ENCODE measurements at places on chromosomes 7 and 10. TPM values are rescaled to one million over a fixed set of nuclear protein-coding genes. Genes with fewer than 3 reads are reported as not detected.

- DNase-seq: no peak
These were observed 45.2 kb upstream of the TMEM213 start for GRCh38 chr7:138752518-138753149.

- no peak for DNase-seq
These were observed 53.9 kb downstream of the TFEC start for GRCh38 chr7:115976651-115977050.

GRCh38 chr7:30285067-30285535 is 704 bp downstream of the ZNRF2 start:
- DNase-seq: no peak

DNA sequence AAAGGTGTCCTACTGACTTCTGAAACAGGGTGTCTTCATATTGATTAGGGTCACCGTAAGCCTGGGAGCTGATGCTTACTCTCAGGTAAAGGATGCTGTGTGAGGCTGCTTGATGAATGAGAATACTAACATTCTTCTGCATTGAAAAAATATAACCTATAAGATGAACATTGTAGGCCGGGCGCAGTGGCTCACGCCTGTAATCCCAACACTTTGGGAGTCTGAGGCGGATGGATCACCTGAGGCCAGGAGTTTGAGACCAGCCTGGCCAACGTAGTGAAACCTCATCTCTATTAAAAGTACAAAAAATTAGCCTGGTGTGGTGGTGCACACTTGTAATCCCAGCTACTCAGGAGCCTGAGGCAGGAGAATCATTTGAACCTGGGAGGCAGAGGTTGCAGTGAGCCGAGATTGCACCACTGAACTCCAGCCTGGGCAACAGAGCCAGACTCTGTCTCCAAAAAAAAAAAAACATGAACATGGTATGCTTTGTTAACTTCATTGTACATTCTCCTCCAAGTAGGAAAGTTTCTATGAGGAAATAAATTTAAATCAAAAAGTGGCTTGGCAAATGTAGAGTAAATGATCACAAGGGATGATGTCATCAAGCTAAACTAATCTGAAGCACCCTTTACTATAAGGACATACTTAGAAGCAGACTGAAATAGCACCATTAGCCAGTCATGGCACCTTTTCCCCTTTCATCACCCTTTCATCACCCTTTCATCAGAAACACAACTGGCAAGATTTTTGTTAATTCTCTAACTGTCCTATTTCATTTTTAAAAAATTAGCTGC is 1.5 kb upstream of the BRAF start:
- DNase-seq: no peak

The PLAC9 gene
- 40.2 TPM for total RNA-seq

The NUP205 gene
- total RNA-seq: 35.5 TPM

DNA sequence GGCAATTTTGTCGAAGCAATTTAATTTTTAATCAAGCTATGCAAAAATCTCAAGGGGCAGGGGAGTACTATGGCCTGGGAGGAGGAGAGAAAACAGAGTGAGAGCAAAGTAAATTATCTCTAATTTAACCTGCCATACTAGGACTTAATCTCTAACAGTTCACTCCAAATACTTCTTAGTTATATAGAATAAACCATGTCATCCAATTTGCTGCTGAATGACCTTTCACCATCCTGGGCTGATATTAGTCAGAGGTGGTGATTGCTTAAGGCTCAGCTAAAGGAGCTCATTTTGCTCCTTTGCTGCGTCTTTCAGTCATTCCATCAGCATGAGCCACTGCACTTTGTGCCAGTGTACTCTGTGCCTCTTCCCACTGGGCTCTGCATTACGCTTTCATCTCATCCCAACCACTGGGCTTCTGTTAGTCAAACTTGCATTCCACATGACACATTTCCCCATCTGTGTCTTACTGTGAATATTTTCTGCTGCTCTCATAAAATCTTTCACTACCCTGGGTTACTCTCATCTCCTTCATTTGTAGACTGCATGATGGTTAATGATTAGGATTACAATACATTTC is 84.3 kb downstream of the CD36 start:
- peak; percentile 40 for DNase-seq

The RET gene
- 9.3 TPM for total RNA-seq

DNA sequence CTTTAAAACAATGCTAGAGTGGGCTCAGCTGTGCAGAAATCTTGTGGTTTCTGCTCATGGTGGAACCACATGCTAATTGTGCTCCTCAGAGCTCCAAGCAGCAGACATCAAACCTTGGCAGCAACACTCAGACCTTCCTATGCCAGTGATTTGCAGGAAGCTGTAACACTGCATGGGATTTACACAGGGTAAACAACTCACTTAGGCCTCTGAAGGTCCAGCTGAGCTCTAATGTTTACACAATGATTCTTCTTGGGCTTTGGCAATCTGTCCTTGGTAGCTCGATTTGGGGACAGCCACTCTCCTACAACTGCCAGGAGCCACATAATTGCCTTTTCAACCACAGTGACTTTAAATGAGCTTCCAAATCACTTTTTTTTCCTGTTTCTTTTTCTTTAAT is 97.7 kb upstream of the PDLIM1 start:
- no peak for DNase-seq

GRCh38 chr7:47979832-47980181 is 392 bp upstream of the HUS1 start:
- DNase-seq: no peak

The NPY4R gene
- total RNA-seq: 0.10 TPM

DNA sequence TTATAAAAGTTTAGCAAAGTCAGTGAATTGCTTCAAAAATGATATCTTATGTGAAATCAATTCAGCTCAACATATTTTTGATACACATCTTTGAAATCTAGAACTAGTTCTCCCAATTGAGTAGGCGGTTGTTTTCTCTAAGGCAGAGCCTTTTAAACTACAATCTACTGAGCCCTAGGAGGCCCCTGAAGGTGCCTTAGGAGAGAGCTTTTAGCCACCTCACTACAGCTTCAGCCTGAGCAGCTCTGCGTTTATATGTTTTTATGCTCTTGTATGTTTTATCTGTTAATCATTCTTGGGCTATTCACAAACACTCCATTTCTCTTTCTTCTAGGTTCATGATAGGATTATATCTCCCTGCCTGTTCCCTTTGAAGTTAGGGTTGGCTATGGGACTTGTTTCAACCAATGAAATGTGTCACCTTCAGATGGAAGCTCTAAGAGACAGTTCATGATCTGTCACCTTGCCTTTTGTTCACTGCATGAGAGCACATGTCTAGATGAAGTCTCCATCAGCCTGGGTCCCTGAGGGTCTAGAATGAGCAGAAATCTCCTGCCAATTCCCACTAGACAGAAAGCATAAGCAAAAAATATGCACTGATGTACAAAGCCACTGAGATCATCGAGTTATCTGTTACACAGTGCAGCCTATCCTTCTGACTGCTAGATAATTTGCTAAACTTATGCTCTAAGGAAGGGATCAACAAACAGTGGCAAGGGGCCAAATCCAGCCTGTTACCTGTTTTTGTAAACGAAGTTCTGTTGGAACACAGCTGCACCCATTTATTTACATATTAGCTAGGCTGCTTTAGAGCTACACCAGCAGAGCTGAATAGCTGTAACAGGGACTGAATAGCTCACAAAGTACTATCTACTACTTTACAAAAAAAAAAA is 128.5 kb upstream of the CDK1 start:
- no peak for DNase-seq

DNA sequence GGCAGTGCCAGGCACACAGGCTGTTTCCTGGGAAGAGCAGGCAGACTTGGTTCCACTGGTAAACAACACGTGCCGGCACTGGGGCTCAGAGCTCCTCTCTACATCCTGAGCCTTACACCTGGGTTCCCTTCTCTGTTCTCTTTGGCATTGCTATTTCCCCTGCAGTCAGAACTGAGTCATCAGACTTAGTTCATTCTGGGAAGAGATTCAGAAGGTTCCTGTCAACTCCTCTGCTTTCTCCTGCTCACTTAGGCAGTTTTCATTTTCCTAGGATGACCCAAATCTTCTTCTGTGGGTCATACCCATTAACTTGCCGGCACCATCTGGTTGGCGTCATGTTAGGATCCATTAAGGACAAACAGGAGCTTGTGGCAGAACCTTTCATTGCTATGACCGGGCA is 33.4 kb upstream of the LRRC18 start:
- DNase-seq: no peak

- peak; percentile 24 for DNase-seq
These were observed 13.9 kb downstream of the VCL start for GRCh38 chr10:74011770-74012169.

DNA sequence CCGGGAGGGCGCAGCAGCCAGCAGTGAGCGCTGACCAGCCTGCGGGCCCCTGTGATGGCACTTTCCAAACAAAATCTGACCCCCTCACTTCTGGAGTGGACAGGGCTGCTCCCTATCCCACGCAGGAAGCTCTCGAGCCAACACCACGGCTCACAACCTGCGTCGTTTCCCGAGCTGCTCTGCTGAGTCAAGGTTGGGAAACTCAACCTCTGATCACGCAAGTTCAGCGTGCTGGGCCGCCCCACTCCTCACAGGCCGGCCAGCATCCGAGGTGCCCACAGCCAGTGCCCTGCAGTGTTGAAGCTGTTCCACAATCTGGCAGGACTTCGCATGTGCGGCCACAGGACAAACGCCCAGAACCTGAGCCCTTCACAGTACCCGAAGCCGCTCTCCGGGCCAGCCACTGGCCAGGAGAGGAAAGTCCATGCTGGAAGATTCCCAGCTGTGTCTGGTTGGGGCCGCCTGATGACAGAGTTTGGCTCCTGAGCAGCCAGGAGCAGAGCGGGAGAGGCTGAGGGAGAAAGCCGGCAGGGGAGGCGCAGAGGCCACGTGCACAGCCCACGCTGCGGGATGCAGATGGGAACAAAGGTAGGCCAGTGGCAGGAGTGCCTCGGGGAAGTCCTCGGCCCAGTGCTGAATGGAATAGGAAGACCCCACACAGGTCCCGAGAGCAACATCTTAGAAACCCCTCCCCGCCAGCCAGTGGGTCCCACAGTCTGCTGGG is 263.3 kb upstream of the TCERG1L start:
- DNase-seq: no peak

The SPDYE9 gene
- 0.10 TPM for total RNA-seq

DNA sequence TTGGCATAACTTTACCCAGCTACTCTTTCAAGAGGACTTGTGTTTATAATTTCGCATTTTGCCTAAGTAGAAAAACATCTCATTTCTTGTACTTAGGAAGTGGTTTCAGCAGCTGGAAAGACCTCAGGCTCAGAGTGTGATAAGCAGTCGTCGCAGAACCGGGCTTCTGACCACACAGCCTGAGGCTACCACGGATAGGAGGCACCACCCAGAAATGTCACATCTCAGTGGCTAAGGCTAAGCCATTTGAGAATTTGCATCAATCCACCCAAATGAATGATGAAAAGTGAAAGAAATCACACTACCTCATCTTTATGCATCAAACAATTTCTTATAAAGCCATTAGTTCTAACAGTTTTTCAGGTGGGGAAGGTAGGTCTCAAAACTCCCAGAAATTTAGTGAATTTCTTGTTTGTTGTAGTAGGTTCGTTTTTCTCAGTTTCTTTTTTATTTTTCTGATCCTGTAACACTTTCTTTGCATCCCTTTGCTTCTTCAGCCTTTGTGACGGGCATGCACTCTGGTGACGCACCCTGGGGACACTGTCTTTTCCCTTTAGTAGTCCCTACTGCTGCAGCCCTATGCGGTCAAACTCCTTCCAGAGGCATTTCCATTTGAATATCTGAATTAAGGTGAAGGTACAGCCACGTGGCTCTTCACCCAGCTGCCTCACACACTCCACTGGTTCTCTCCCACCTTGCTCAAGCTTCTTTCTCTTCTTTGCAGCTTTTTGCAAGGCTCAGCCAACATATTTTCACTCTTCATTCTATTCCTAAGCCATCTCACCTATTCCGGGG is 68.5 kb downstream of the MAP3K8 start:
- DNase-seq: no peak

GRCh38 chr7:128024151-128024550 is 7.1 kb downstream of the LRRC4 start:
- DNase-seq: no peak

DNA sequence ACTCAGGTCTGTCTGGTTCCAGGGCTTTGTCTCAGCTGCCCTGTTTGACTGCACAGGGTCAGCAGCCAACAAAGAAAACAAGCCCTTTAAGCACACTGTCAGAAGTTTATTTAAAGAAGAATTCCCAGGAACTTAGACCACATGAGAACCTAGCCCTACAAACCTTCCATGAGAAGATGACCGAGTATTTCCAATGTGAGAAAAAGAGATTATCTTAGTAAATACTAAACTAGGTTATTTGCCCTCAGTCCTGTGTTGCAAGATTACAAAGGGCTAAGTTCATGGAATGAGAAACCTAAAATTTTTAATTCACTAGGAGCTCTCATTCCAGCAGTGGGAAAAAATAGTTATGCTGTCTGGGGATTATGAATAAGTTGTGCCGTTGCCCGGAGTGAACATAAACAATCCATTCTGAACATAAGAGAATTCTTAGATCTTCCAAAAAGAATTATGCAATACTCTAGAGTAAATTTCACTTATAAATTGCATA is 46.7 kb downstream of the NOC3L start:
- peak; percentile 90 for DNase-seq

- DNase-seq: no peak
These were observed 2.6 kb downstream of the NPTX2 start for GRCh38 chr7:98619450-98620321.

GRCh38 chr7:2409745-2410414 is 6.5 kb downstream of the CHST12 start:
- no peak for DNase-seq

DNA sequence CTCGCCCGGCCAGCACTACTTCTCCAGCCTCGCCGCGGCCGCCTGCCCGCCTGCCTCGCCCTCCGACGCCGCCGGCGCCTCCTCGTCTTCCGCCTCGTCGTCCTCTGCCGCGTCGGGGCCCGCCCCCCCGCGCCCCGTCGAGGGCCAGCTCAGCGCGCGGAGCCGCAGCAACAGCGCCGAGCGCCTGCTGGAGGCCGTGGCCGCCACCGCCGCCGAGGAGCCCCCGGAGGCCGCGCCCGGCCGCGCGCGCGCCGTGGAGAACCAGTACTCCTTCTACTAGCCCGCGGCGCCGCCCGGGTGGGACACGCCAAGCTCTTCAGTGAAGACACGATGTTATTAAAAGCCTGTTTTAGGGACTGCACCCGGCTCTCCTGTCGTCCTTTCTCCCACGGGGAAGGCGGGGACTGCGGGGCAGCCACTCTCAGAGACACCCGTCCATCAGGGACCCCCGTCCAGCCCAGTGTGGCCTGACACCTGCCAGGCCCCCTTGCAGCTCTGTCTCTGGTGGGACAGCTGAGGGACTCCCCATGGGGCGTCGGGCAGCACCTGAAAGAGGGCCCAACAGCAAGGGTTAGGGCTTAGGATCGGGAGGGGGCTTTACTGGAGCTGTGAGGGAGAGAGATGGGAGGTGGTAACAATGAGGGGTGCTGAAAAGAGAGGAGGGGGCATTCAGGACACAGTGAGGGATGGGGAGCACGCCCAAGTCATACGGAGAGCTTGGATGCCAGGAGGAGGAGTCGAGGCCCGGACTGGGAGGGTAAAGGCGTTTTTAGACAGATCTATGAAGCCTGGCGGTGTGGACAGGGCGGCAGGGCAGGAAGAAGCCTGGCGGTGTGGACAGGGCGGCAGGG is 34.7 kb downstream of the SPDYE6 start:
- no peak for DNase-seq

- DNase-seq: no peak
These were observed 24.9 kb upstream of the WDFY4 start for GRCh38 chr10:48659790-48660189.

Data from skin of body (tissue), 3 donors.